ENCODE measurements at places on chromosomes 16 and 17.
A peak's percentile ranks its signal among the peaks of the same experiment; 100 is the strongest.

GRCh38 chr17:55354941-55355340 is 66.7 kb downstream of the MMD start:
- DNase-seq: no peak

DNA sequence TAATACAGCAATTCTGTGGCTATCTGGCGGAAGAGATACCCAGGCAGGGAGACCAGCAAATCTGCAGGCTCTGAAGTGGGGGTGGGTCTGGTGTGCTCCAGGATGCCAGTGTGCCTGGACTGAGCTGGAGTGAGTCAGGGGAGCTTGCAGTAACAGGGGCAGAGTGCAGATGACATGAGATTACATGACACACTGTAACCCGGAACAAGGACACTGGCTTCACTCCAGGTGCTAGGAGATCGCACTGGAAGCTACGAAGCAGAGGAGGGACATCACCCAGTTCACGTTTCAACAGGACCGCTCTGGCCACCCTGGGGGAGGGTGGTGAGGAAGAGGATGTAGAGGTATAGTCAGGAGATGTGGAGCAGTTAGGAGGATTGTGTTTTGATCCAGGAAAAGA is 475.6 kb downstream of the CDH13 start:
- DNase-seq: no peak

GRCh38 chr17:36937001-36937958 is at the start of gene LHX1:
Gene LHX1, plus strand, starts transcription at chr17:36937475. Its CDS starts 723 bp downstream, at chr17:36938198.
- DNase-seq: no peak

- DNase-seq: no peak
Observed at GRCh38 chr16:22330326-22330725, 33.1 kb downstream of the POLR3E start.

- no peak for DNase-seq
Observed at GRCh38 chr17:34556384-34556783, 23.0 kb upstream of the TMEM132E start.

DNA sequence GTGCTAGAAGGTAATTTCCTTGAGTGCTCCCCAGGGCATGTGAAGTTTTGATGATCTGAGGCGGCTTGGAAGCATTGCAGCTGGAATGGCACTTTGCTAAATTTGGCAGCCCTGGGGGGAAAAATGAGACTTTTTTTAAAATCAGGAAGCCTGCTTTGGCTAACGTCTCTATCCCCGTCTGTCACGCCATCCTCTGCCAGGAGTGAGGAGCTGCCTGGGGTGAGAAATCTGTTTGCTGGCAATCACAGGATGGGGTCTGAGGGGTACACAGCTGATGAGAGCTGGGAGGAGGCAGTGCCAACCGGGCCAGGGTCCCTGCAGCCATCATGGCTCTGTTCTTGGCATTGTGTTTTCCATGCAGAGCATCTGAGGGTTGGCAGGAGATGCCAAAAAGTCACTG is 2.0 kb downstream of the ABCC12 start:
- DNase-seq: peak; percentile 26

- DNase-seq: no peak
Observed at GRCh38 chr17:32021615-32021955, 14.4 kb downstream of the LRRC37B start.

DNA sequence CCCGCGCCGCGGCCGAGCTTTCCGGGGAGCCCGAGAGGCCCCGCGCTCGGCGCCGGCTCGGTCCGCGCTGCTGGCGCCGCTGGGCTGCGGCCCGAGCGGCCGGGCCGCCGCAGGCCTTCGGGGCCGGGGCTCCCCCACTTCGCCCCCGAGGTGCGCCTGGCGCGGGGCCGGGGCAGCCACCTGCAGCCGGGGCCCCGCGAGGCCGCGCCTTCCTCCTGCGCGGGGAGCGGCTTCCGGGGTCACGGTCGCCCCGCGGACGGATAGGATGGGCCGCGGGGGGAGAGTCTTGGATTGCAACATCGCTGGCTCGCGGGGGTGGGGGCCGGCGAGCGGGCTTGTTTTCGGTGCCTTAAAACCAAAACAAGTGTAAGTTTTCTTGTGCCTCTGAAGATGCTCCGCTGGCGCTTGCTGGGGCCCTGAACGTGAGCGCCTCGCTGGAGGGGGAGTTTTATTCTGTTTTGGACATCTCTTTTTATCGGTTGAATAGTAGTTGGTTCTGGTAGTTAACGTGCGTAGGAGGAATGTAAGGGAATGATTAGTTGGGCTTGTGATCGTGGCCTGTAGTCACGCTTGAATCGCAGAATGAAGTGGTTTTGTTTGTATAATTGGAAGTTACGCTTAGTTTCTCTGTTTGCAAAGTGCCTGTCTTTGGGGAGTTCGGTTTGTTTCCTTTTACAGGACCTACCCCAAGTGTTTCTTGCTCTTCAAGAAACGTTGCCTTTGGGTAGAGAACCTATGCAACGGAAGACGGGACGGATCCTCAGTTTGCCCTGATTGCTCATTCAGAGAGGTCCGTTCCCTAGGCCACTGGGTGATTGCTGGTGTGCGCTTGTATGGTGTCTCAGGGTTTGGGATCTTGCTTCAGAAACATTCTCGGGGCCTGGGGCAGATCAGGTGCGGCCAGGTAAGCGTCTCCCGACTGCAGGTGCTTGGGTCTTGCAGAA is 724 bp downstream of the UBE2I start:
- no peak for DNase-seq

DNA sequence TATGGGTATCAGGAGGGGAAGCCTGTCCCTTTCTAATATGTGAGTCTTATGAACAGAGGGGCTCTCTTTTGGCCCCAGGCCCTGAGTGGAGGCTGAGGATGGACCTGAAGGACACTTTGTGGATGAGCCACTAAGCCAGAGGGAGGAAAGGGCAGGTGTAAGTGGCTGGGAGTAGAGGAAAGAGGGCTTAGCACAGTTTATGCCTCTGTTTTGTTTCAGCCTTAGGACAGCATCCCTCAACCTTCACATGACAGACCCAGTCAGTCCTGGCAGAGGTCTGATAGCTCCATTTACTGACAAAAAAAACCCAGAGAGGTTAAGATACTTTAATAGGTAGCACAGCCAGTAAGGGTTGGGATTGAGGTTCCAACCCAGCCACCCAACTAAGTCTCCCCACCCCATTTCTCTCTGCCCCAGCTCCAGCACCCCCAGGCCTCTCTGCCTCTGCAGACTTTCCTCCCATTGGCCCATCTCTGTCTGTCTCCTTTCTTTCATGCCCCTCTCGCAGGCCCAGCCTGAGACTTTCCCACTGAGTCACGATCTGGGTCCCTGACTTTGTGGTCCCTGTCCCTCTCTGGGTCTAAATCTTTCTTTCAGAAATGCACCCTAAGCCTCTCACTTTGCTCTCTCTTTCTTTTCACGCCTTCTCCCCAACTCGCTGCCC is 4.7 kb upstream of the TBX21 start:
- no peak for DNase-seq

- no peak for DNase-seq
Observed at GRCh38 chr16:65702707-65703402, 581.0 kb upstream of the CDH11 start.

DNA sequence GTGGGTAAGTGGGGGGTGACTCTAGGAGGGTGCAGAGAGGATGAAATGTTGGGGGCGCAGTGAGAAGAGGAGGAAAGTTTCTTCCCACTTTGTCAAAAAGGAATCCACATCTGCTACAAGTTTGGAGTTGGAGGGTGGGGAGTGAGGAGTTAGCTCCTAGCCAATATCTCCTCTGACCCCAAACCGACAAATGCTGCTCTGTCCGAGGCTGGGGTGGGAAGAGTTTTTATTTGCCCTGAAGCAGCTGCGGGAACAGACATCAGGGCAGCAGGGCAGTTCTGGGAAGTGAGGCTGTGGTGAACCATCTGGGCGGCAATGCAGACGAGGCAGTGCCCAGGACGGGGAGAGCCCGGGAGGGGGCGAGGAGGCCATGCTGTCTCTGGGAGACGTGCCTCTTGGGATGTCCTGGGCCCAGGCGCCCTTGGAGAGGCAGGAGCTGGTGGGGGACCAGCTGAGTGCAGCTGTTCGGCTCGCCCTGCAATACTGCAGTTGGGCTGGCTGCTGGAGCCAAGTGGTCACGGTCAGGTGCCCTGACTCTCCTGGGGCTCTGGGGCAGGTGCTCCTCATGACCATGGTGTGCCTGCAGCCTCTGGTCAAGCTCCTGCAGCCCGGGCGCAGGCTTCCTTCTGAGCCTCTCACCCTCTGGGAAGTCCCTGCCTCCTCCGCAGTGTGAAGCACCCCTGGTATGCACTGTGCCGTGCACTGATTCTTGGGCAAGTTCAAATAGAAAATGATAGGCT is 6.4 kb upstream of the SOCS3 start:
- DNase-seq: no peak

DNA sequence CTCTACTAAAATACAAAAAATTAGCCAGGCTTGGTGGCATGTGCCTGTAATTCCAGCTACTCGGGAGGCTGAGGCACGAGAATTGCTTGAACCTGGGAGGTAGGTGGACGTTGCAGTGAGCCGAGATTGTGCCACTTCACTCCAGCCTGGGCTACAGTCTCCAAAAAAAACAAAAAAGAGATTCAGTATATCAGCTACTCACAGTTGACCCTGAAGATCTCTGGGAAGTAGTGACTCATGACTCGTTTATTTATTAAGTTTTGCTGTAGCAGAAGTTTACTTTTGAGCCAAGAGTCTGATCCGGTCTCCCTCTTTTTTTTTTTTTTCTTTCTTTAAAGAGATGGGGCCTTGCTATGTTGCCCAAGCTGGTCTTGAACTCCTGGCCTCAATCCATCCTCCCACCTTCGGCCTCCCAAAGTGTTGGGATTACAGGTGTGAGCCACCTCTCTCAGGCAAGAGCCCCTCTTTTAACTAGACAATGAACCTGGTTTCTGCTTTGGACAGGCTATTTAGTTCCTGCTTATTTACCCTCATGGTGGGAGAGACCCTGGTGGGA is 4.4 kb downstream of the MVP start:
- no peak for DNase-seq

GRCh38 chr17:60631119-60631518 is 31.1 kb downstream of the PPM1D start:
- DNase-seq: no peak

- DNase-seq: no peak
Observed at GRCh38 chr16:25546791-25547190, 145.0 kb upstream of the HS3ST4 start.

DNA sequence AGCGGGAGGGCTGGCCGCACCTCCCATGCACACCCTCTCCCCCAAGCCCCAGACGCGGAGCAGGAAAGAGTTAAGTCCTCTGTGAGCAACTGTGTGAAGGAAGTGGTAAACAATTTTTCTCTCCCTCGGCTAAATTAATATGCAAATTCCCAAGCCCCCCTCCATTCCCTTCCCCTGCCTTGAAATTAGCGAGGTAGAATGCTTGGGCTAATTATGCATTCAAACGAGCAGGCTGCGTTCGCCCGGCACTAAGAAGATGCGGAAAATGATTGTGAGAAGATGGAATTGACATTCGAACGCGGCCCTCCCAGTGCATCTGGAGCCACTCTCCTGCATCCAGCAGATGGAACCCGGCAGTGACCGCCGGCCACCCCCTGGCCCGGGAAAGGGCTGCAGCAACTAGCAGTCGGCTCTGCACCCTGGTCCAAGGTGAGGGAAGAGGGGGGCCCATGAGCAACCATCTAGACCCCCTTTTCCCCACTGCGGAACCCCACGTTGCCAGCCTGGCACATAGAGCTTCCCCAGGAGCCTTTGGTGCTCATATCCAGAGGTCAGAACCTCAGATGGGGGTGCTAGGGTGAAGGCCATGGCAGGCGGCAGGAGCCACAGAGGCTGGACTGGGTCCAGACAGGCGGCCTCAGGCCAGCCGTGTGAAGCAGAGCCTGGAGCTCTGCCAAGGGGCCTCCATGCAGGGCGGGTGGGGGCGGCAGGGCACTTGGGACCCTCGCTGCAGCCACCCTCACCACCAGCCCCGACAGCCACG is 49.1 kb upstream of the ACSF3 start:
- no peak for DNase-seq

GRCh38 chr17:2611627-2612026 is 18.2 kb downstream of the PAFAH1B1 start:
- DNase-seq: no peak

DNA sequence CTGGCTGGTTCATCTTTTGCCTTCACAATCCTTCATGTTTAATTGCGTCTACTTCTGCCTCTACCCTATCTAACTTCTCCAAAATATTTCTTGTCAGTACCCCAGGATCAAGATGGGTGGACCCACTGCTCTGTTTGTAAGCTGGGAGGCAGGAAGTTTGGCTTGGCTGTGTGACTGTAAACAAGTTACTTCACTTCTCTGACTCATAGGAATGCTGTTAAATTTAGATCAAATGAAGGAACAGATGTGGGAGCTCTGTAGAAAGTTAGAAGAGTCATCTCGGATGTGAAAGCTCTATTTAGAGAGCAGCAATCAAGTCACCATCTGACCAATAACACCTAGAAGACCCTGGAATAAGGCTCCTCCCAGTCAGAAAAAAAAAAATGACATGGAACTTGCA is 55.2 kb upstream of the MRTFB start:
- no peak for DNase-seq

Data from NCI-H1694 treated with DMSO at 0.1 percent for 48 hours (cell line).